ENCODE measurements at places on chromosomes 13 and 19.

GRCh38 chr13:23833733-23834611, 55.2 kb downstream of the MIPEP start:
- no peak for DNase-seq

DNA sequence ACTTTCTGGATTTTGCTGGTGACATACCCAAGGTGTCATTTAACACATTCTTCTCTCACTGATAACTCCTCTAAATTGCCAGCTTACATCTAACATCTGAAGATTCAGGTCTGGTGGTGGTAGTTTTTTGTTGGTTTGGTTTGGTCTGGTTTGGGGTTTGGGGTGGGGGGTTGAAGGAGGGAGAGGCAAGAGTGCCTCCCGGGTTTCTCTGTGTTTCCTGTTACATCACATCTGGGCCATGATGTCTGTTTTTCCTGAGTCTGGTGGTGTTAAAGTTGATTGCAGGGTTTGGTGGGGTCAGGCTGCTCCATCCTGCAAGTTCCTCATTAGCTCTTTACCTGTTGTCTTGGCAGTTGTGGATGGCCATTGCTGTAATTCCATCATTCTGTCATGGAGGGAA, 155.8 kb upstream of the UBL3 start:
- no peak for DNase-seq

GRCh38 chr13:75175575-75175974, 306.4 kb downstream of the TBC1D4 start:
- no peak for DNase-seq

DNA sequence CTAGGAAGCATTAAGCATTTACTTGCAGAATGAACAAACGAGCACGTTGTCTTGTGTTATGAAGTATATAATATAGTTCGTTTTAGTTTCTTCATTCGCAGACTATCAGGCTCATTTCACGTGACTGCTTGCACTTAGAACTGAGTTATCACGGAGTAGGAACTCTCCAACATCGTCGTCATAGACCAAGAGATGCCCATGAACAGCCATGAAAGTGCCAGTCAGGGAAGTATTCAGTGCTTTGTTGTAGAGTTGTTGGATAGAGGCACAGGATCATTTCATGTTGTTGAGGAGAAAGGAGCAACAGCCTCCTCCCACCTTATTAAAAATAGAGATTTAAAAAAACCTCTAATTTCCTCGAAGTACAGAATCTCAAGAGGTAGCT, 977 bp upstream of the IL17D start:
- DNase-seq: no peak

Data from neuronal stem cell (in vitro differentiated cells).